NCI-H510A (cell line): ENCODE measurements at places on chromosomes 11 and 22.

DNA sequence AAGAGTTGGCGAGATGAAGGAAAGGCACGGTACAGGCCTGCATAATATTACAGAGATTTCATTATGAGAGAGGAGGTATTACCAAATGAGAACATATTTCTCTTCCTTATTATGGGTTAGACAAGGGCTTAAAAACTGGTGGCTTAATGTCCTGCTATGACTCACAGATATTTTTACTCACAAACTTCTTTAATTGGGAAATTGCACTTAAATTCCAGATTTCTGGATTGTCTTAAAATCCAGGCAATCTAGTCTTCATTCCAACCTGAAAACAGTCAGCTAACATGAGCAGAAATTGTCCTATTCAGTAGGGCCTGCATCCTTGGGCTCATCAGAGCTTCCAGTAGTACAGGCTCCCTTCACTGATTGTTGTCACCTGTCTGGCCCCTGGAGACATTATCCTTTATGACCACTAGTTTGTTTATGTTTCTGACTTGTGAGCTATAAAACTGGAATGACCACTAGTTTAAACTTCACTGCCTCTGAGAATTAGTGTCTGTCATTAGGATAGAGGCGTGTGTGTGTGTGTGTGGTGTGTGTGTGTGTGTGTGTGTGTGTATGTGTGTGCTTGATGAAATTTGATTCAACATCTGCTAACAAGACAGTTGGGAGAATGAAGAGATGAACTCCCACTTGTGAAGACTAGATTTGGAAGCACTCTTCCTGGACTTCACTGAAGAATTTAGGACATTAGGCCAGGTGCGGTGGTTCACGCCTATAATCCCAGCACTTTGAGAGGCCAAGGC, 25.1 kb downstream of the DBX1 start:
- DNase-seq = no peak

GRCh38 chr11:65425105-65425970, 2.7 kb downstream of the NEAT1 start:
- no peak for DNase-seq

DNA sequence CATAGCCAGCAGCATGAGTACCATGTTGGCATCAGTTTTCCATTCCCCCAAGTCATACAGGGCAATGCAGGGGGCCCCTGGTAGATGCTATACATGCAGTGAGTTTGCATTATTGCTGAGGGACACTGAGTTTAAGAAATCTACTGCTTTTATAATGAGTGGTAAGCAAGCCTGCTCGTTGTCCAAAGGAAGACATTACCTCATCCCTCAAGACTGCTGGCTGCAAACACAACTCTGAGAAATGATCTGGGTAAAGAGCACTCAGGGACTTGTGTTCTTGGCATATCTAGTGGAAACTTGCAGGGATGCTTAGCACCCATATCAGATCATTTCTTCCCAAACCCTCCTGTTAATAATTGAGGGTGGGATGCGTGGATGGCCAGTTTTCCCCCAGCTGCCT, 77.9 kb downstream of the CWC15 start:
- DNase-seq = no peak

DNA sequence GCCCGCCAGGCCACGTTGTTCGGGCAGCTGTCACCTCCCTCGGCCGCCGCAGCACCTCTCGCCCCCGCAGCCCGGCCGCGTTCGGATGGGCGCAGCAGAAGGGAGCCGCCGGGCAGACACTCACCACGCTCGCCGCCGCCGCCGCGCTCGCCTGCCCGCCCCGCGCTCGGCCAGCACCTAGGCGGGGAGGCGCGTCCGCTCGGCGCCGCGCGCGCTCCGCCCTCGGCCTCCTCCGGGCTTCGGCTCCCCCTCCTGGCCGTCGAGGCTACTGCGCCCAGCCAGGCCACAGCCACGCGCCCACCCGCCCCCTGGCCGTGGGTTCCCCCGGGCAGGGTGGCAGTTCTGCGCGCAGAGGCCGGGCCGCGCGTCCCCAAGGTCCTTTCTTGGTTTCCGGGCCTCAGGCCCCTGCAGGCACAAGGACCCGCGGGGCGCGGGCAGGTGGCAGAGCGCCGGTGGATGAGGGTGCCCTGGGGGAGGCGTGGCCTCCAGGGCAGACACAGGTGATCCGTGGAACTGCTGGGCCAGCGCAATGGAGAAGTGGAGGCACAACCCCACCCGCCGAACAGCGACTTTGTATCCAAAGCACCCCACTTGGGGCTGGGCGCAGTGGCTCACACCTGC, at the start of gene SLC25A22:
Gene SLC25A22 (minus strand): TSS at position 189 of the 621 bp plus-strand sequence. CDS start 3,275 bp downstream, outside the sequence.
- DNase-seq = no peak

- DNase-seq = no peak
These were observed 814.6 kb downstream of the DLG2 start for GRCh38 chr11:84812471-84812969.

DNA sequence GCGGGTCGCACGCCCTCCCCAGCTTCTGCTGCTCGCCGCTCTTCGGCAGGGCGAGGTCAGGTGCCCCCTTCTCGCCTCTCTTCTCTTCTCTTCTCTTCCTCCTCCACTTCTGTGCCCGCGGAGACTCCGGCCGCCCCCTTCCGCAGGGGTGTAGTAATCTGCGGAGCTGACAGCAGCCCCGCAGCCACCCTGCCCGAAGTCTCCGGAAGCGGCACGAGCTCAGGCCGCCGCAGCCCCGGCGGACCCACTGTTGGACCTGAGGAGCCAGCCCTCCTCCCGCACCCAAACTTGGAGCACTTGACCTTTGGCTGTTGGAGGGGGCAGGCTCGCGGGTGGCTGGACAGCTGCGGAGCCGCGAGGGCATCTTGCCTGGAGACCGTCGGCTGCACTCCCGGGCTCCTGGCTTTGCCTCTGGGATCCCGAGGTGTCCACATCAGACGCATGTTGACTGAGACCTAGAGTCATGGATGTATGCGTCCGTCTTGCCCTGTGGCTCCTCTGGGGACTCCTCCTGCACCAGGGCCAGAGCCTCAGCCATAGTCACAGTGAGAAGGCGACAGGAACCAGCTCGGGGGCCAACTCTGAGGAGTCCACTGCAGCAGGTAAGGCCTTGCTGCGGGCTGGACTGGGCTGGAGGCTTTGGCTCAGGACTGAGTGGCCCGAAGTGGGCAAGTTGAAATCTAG, 486 bp downstream of the STIM1 start:
- no peak for DNase-seq

- DNase-seq = no peak
These were observed 5.4 kb downstream of the SMCO4 start for GRCh38 chr11:93537767-93538261.

- no peak for DNase-seq
These were observed 12.5 kb downstream of the QSER1 start for GRCh38 chr11:32905028-32905667.
